ENCODE measurements at places on chromosomes 16 and 17.

DNA sequence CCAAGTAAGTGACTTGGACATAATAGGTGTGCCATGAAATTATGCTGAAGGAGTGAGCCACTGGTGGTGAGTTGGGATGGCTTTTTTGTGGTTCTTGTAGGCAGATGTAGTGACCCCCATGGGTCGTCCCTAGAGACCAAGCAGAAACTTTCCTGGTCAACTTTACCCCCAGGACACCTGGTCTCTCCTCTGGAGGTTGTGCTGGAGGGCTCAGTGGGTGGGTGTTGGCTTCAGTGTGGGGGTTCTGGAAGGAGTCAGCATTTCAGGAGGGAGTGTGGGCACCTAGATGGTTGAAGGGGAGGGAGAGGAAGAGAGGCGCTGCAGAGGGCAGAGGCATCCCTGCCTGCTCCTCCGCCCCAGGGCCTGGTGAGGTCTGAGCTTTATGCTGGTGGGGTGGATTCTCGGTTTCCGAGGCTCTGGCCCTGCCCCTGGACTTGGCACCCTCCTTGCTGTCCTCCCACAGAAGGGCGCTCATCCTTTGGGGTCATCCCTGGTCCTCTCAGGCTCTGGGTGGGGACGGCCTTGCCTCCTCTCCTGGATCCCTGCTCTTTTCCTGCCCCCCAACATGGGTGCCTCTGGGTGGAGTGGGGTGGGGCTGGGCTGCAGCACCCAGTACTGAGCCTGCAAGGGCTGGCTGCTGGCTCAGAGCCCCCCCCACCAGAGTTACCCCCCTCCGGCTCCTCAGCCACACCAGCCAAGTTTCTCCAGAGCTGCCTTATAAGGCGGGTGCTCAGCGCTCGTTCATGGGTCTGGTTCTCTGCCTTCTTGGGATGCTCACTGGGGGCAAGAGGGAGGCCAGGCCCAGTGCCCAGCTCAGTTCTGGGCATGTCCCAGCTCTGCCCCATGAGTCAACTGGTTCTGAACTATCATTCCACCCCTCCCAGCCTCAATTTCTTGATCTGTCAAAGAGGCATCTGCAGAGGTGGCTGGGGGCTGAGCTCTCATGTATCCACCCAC lies 266.8 kb downstream of the SEC14L1 start:
- DNase-seq, result no peak

DNA sequence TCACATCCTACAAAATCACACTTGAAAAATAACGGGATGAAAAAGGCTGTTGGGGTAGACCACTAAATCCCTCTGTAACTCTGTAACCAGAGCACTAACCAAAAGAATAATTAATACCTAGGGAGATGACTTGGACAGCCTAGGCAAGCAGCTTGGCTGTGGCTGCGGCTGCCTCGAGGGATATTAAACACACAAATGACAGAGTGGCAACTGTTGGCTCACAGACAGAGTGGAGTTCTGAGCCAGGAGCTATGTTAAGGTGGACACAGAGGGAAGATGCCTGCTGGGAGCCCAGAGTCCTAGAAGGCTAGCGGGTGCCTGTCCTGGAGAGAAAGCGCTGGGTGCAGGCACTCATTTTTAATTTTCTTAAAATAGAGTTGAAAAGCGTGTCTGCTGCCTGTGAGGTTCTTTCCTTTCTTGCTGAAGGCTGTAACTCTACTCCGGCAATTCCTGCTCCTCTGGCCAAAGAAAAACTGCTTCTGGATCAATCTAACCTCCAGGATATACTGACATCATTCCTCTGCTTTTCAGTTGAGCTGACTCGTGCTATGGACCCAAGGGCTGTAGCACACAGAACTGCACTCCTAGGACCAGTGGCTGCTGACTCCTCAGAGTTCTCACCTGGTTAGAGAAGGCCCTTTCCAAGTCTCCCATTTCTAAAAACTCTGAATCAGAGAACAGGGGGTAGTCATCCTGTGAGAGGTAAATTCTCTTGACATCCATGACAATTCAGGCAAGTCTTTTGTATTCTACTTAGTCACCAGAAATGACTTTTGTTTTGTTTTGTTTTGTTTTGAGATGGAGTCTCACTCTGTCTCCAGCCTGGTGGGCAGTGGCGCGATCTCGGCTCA lies 147.9 kb downstream of the STX8 start:
- DNase-seq, result no peak

- DNase-seq, result no peak
Measured at GRCh38 chr17:64638552-64639203, 23.4 kb downstream of the SMURF2 start.

DNA sequence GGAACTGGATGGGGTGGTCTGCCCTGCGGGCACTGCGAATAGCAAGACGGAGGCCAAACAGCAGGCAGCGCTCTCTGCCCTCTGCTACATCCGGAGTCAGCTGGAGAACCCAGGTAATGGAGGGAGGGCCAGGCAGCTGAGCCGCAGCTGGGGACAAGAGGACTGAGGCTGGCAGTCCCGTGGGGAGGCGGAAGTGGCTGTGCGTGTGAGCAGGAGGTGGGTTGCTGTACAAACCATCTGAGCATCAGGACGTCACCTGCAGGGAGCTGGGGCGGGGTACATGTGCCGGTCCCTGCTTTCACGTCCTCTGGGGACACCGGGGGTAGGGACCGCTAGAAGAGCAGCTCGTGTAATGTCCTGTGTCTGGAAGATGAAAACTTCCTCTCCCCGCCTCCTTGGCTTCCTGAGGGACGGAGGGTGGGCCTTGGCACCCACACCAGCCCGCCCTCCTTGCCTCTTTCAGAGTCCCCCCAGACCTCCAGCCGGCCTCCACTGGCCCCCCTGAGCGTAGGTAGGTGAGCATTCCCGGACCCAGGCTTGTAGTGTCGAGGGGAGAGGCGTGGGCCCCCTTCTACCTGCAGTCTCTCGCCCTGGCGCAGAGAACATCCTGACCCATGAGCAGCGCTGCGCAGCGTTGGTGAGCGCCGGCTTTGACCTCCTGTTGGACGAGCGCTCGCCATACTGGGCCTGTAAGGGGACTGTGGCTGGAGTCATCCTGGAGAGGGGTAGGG lies 3.7 kb downstream of the ADAD2 start:
- DNase-seq, result peak; percentile 71

- no peak for DNase-seq
Measured at GRCh38 chr17:57368637-57369336, 112.5 kb downstream of the MSI2 start.

DNA sequence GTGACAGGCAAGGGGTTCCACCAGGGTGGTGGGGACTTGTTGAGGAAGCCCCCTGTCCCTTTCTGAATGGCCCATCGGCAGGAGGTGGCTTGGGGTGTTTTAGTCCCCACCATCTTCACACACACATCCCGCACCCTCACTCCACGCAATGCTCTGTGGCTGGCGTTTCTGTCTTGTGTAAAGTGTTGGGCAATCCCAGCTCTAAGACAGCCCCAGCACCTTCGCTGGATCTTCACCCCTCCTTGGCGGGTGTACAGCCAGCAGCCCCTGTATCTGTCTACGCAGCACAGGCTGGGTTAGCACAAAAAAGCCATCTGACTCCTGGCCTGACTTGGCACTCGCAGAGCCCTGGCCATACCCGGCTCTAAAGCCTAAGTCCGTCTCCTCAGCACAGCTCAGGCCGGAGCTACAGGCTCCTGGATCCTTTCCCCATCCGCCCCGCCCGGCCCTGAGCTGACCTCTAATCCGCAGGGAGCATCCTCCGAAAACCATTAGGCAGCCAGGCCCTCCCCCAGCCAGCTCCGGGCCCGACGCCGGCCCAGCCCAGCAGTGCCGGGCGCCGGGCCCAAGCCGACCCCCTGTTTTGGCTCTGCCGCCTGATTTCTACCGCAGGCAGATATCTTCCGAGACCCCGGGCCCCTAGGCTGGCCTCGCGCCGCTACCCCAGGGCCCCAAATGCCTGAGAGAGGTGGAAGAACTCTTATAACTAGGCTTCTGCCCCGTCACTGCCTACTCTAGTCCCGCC lies 42.4 kb upstream of the TAC4 start:
- DNase-seq, result no peak

DNA sequence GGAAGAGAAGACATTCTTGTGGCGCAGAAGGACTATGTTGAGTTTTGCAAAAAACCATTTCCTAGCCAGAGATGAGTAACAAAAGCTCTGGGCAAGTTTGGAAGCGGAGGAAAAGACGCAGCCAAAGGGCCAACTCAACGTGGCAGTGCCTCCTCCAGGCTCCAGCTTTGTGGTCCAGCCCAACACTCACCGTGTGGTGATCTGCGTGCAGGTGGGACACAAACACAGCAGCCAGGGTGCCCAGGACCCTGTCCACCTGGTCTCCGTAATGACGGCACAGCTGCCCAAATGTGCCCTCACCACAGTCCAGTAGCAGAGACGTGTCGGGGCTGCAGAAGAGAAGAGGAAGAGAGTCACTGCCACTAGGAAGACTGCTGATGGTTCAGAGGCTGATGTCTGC lies 21.5 kb downstream of the ELAC2 start:
- no peak for DNase-seq

- DNase-seq, result no peak
Measured at GRCh38 chr16:72125635-72126428, 32.2 kb downstream of the DHX38 start.

GRCh38 chr17:8766731-8767130 lies 8.4 kb upstream of the SPDYE4 start:
- no peak for DNase-seq

DNA sequence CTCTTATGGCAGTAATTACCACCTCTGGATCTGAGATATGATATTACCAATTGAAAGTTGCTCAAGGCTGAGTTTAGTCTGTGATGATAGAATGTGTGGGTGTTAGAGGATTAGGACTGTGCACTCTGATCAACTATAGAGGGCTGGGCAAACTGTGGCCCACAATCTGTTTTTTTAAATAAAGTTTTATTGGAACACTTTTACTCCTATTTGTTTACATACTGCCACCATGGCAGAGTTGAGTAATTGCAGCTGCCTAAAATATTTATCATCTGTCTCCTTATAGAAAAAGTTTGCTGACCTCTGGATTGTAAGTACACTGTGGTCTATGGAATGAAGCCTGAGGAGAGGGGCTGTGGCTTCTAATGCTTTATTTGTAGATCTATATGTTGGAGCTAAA lies 71.5 kb upstream of the N4BP1 start:
- DNase-seq, result no peak

DNA sequence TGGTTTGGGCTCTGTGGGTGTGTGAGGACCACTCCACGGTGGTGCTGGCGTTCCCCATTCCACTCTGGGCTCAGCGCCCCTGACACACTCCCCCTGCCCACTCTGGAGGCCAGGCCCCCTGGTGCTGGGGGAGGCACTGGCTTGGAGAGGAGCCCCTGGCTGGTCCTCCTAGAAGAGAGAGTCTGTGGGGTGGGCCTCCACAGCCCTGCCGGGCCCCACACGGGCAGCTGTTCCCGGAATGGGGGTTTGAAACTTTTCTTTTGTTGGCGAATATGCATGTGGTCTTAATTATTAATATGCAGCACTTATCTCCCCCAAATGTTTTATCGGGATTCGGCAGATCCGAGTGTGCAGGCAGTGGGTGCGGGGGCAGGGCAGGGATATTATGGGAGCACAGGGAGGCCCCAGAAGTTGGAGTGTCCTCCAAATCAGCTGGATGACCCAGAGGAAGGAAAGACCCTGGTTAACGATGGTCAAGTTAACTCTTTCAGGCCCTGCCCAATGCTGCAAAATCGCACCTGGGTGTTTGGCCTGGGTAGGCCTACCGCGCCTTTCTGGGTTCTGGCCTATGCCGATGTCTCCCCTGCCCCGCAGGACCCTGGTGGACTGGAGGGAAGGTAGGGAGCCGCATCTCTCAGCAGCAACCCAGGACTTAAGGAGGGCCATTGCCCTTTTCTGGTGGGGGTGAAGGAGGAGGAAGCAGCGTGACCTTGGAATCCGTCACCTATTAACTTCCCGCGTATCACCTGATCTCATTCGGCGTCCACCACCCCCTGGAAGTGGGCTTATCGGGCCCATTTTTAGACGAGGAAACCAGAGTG lies 36.0 kb downstream of the TMEM235 start:
- no peak for DNase-seq

GRCh38 chr17:17386094-17386800 lies 83.1 kb downstream of the NT5M start:
- no peak for DNase-seq

GRCh38 chr17:703081-703875 lies 11.4 kb downstream of the VPS53 start:
- DNase-seq, result no peak

GRCh38 chr16:29909391-29909790 lies 9.1 kb downstream of the ASPHD1 start:
- DNase-seq, result no peak

DNA sequence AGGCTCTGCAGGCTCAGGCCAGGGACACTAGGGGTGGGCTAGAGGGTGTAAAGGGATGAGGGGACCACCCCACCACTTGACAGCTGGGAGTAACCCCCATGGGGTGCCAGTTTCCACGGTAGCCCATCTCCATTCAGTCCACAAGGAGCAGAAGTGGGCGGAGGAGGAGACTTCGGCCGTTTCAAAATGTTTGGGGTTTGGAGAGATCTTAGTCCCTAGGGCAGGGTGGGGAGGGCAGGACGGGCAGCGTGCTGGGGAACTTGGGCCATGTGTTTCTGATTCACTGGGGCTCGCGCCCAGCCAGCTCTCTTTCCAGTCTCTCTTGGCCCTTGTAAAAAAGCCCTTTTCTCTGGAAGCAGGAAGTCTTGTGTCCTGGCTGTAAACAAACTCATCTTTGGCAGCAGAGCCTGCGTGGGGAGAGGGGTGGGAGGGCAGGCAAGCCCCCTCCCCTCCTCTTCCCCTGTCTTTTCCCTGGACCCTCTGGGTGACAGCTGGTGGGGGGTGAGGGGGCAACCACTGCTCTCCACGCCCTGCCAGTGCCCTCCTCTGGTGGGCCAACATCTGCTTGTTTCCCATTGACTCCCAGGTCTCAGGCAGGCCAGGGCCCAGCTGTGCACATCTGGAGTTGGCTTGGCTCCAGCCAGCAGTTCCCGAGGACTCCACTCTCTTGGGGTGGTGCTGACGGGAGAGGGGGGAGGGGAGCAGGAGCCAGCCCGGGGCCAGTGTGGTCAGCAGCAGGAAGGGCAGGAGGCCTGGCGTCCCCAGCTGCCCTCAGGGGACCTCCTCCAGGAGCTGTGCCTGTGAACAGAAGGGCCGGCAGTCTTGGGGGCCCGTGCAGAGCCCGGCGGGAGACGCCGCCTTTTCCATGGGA lies 8.1 kb downstream of the CYGB start:
- no peak for DNase-seq

- no peak for DNase-seq
Measured at GRCh38 chr16:61834082-61834481, 202.2 kb downstream of the CDH8 start.

- DNase-seq, result no peak
Measured at GRCh38 chr16:67966549-67967182, 1.8 kb downstream of the SLC12A4 start.

Measured in activated naive CD4-positive, alpha-beta T cell treated with anti-CD3 and anti-CD28 coated beads for 36 hours (primary cell).